ENCODE measurements at places on chromosomes 1 and 21.
A peak's percentile ranks its signal among the peaks of the same experiment; 100 is the strongest.

- no peak for DNase-seq
Observed at GRCh38 chr1:56339786-56340465, 239.4 kb downstream of the PLPP3 start.

DNA sequence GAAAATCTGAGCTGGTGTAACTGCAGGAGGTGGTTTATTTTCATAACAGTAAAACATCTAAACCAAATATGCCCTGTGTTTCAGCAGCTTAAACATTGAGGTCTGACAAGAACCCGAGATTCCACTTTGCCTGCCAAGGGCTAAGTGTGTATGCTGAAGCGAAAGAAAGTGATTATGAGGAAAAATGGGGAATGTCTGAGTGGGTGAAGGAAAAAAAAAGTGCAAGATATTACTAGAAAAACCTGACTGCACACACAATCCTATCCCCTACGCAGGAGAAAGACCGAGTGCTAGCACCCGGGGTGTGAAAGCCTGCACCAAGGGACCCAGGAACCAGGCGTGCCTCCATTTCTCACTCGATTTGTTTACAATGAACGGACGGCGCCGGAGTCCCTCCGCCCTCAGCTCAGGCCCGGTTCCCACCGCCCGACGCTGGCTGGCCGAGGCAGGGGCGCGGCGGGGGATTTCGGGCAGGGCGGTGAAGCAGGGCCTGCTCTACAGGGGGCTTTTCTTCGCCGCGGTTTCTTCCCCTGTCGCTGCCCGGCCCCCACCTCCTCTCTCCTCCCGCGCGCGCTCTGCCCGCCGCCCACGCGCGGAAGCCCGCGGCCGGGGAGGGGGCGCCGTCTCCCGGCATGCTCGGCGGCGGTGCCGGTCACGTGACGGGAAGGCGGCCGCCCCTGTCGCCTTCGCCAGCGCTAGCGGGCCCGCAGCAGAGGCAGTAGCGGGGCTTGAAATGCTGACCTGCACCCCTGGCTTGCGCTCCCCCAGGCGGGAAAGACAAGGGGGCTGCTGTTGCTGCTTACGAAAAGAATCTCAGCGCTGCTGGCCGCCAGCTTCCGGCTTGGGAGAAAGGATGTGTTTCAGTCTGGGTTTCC, 35.9 kb downstream of the ITPKB start:
- peak; percentile 73 for DNase-seq

- DNase-seq, result no peak
Observed at GRCh38 chr1:69410457-69410850, 157.3 kb upstream of the LRRC7 start.

GRCh38 chr1:186102547-186103148, 272.4 kb downstream of the TPR start:
- DNase-seq, result no peak

DNA sequence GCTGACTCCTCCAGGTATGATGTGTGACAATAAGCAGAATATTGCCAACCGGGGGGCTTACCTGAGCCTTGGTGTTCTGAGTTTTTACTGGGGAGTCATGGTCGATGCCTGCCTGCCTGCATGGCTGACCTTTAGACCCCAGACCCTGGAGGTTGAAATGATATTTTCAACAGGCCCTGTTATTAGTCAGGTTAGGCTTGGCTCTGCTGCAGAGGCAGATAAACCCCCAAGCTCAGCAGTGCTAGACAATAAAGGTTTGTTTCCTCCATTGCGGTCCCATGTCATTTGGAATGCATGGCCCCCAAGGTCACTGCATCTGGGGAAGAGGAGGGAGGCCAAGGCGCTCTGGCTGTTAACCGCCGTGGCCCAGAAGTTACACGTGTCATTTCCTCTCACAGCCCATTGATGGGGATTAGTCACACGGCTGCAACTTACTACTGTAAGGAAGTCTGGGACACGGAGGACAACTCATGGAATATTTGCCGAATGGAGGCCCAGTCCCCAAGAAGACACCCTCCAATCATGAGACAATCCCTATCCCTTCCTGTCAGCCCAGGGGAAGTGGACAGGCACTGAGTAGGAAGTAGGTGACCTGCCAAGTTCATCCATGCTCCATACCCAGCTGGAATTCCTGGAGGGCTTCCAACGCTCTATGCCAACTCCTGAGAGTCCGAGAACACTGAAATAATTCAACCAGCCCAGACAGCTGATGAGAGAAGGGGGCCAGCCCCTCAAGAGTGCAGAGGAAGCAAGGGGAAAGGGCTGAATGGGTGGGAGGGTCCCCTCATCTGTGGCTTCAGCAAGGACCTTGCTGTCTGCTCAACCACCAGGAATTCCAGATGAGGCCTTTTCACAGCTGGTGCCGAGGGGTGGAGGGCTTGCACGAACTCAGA, 97.3 kb downstream of the TAS1R2 start:
- no peak for DNase-seq

GRCh38 chr1:26323382-26323781, 5.6 kb downstream of the CD52 start:
- DNase-seq, result no peak

DNA sequence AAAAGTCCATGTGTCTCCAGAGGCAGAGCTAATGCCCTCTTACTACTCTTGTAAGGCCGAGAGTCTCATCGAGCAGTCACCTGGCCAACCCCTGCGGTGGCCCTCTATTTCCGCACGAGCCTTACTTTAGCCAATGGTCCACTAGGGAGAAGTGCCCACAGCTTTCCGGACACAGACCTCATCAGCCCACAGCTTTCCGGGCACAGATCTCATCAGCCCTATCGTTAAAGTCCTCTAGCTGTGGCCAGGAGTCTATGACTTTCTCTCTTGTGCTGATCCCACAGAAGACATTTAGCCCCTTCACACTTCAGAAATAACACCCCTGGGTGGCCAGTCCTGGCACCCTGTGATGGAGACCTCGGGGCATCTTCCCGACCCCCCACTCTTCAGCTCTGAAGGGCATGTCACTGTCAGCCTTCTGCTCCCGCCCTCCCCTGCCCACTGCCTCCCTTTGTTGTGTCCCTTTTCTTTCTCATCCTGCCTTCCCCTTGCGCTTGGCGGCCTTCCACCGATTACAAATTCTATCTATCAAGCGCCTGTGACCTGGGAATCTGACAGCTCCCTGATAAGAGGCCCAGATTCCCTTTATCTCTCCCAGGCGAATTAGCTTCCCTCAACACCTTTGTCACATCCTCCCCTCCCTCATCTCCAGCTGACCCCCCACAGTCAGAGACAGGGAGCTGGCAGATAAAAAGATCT, 161.0 kb downstream of the PLXNA2 start:
- no peak for DNase-seq

DNA sequence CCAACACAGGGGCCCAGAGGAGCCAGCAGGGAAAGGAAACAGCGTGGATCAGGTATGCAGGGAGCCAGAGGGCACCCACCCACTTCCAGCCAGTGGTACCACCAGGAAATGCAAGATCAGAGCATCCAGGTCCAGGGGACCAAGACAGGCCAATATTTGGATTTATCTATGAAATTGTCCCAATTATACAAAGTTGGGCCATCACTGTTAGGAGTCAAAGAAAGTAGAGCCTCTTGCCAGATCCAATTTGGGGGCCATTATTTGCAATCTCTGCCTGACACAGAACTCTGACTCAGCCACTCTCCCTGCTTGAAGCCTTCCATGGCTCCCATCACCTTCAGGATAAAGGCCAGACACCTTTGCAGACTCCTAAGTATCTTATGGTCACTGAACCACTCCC, 21.1 kb upstream of the TAS1R2 start:
- no peak for DNase-seq

- no peak for DNase-seq
Observed at GRCh38 chr1:206778031-206778430, 5.7 kb upstream of the IL10 start.

GRCh38 chr21:42579456-42580075, 65.9 kb downstream of the SLC37A1 start:
- no peak for DNase-seq

GRCh38 chr1:155801149-155801548, 55.9 kb downstream of the GON4L start:
- no peak for DNase-seq

- DNase-seq, result no peak
Observed at GRCh38 chr1:91038582-91038981, 16.7 kb upstream of the ZNF644 start.

DNA sequence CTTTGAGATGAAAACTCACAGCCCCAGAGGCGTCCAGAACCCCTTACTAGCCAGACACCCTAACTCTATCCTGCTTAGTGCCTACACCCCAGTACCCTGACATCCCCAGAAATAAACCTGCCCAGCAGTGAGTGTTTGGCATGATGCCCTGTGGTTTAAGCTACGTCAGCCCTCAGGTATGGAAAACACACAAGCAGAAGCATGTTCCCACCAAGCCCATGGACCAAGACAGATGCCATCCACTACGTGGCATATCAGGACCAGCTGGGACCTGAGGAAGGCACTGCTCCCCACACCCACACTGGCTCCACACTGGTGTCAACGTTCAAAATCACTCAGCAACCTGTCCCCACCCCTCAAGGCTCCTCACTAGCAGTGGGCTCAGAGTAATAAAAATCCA, 116.4 kb downstream of the SYT2 start:
- no peak for DNase-seq

DNA sequence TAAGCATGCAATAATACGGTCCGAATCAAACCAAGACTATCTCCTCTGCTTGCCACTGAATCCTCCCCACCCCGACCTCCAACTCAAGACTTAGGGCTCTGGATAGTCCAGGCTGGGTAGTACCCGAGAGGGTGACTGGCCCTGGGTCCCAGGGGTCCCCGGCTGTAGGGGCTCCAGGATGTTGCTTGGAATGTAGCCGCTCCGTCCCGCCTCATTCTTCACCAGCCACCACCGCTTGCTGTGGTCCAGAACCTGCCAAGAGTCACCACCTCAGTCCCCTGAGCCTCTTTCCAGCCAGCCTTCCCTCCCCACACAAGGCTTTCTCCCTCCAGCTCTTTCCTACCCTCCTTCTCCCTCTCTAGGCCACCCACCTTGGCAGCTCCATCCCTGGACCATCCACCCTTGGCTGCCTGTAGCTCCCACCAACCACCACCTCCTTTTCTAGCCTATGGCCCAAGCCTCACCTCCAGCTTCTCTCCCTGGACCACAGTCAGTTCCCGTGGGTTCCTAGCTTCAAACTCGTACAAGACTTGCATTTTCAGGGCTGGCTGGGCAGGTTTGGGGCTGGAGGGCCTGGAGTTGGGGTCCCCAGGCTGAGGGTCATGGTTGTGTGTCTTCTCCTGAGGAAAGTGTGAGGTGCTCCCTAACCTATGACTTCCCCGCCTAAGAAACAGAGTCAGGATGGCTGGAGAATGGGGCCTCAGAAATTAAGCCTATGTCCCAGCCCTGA, 10.9 kb upstream of the GSTM3 start:
- no peak for DNase-seq

DNA sequence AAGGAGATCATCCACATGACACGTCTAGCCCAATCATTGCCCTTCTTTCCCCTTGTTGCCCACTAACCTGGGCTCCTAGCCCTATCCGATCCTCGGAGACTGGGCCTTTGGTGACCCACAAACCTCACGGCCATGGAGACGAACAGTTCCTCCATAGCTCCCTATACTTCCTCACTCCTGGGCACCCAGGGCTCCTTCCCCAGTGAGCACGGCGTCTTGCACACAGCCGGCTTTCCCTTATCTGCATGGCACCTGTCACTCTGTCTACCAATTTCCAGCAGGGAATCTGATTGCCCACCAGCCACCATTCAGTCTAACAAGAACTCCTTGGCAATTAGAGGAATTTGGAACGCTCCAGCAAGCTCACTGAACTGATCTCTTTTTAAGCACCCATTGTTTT, 3.1 kb downstream of the GNG4 start:
- no peak for DNase-seq

- no peak for DNase-seq
Observed at GRCh38 chr1:224705578-224705977, 89.5 kb downstream of the CNIH3 start.

DNA sequence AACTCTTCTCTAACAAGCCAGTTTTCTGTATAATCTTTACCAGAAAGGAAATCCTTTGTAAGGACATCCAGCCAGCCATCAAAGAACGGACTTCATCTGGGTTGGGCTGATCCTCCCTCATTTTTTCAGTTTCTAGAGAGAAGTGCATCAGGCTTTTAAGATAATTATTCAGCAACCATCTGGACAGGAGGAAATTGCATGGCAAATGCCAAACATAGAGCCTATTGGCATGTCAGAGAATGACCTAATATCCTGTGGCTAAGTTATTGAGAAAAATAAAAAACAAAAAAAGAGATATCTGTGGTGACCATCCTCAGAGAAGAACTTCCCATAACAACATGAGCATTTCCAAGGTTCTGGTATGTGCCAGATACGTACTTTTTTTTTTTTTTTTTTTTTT, 74.9 kb upstream of the BEND5 start:
- DNase-seq, result no peak

DNA sequence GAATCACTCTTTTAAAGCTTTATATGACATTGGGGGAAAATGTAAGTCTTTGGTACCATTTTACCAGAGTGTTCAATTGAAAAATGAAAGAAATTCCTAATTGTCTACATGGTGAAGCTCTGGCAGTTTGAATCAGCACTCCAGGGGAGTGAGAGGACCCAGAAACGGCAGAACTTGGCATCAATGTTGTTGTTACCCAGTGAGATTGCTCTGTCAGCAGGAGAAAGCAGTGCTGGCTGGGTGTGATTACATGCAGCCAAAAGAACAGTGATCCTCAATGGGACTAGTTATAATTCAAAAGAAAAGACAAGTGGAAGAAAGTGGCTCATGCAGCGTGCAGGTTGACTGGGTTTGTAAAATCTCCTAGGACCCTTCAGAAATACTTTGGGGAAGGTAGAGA, 206.4 kb downstream of the PTPRC start:
- DNase-seq, result no peak

GRCh38 chr1:99017655-99018054, 13.0 kb upstream of the PLPPR5 start:
- no peak for DNase-seq

DNA sequence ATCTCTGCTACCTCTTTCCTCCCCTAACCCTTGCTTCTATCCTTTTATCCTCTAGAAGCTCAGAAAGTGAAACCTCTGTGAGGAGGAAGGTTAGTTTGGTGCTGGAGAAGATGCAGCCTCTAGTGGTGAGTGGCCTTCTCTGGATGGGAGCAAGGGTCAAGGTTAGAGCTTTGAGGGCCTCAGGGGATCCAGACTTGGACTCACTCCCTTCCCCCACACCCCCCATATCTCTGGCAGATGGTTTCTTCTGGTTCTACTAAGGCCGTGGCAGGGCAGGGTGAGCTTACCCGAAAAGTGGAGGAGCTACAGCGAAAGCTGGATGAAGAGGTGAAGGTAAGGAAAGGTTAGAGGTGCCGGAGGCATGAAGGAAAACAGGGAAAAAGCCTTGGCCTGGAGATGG, 9.2 kb downstream of the CGN start:
- DNase-seq, result no peak

GRCh38 chr1:222555992-222556615, 8.2 kb upstream of the HHIPL2 start:
- DNase-seq, result no peak

DNA sequence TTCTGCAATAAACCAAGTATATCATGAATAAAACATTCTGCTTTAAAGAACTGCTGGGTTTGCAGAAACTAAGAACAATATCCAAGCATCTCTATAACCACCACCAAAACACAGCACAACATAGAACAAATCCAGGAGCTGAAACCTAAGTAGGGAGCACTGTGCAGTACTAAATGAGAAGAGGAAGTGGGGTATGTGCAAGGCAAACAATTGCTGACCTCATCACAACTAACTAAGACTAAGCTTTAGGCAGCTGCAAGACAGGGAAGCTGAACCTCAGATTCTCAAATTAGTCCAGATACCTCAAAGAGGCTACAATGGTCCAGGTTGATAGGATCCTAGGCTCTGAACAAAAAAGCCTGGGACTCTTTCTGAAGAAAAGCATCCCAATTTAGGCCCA, 172.6 kb downstream of the SLC44A5 start:
- DNase-seq, result no peak

- DNase-seq, result no peak
Observed at GRCh38 chr1:77847621-77848080, 40.8 kb upstream of the NEXN start.

GRCh38 chr1:163922743-163923201, 601.0 kb downstream of the NUF2 start:
- DNase-seq, result no peak

All from stimulated activated CD8-positive, alpha-beta memory T cell treated with anti-CD3 and anti-CD28 coated beads, Interleukin-2, amount 100 ng/mL, for 1 hour (primary cell).